ENCODE measurements at places on chromosomes 4 and X. TPM values are rescaled to one million over a fixed set of nuclear protein-coding genes. Genes with fewer than 3 reads are reported as not detected.

MXRA5 gene
- total RNA-seq: 13.1 TPM

MAGEA11 gene
- total RNA-seq: not detected

GK2 gene
- total RNA-seq: not detected

RHOXF2 gene
- not detected for total RNA-seq

ADRA2C gene
- total RNA-seq: 28.6 TPM

F8A2 gene
- total RNA-seq: 15.2 TPM

NPFFR2 gene
- total RNA-seq: 0.45 TPM

RAB33A gene
- total RNA-seq: not detected

JAKMIP1 gene
- 22.4 TPM for total RNA-seq

COL4A6 gene
- total RNA-seq: 13.5 TPM

CPZ gene
- total RNA-seq: 15.1 TPM

MAP3K15 gene
- total RNA-seq: 1.4 TPM

HDX gene
- 2.7 TPM for total RNA-seq

ADAMTS3 gene
- 4.0 TPM for total RNA-seq

TEC gene
- total RNA-seq: 6.4 TPM

TMEM271 gene
- total RNA-seq: 0.91 TPM

ARHGEF6 gene
- total RNA-seq: 4.1 TPM

HHIP gene
- total RNA-seq: 0.82 TPM

PRICKLE3 gene
- 17.4 TPM for total RNA-seq

NDUFA1 gene
- 54.6 TPM for total RNA-seq

TRPC5OS gene
- total RNA-seq: 107 TPM

PABPC1L2A gene
- total RNA-seq: 5.6 TPM

RGN gene
- total RNA-seq: 10.5 TPM

RRH gene
- 0.27 TPM for total RNA-seq

SPARCL1 gene
- total RNA-seq: 377 TPM

PDLIM3 gene
- total RNA-seq: 139 TPM

RPL10 gene
- total RNA-seq: 5,500 TPM

EXOC1L gene
- not detected for total RNA-seq

TCEAL2 gene
- total RNA-seq: 1.6 TPM

PAGE1 gene
- 8.9 TPM for total RNA-seq

HGFAC gene
- 0.27 TPM for total RNA-seq

P2RY4 gene
- 1.1 TPM for total RNA-seq

THOC2 gene
- 76.2 TPM for total RNA-seq

NEUROG2 gene
- not detected for total RNA-seq

RNF128 gene
- 1.9 TPM for total RNA-seq

FGA gene
- not detected for total RNA-seq

ANXA3 gene
- 144 TPM for total RNA-seq

ETNPPL gene
- total RNA-seq: 1.1 TPM

NKX6-1 gene
- total RNA-seq: 0.40 TPM

TSPAN7 gene
- total RNA-seq: 16.4 TPM

ART3 gene
- 24.8 TPM for total RNA-seq

AKAP4 gene
- total RNA-seq: not detected

CHIC1 gene
- 12.2 TPM for total RNA-seq

SPP1 gene
- total RNA-seq: 6.4 TPM

SLC4A4 gene
- total RNA-seq: 48.3 TPM

GRIA2 gene
- total RNA-seq: 5.1 TPM

AWAT2 gene
- not detected for total RNA-seq

GC gene
- total RNA-seq: 0.45 TPM

TNMD gene
- not detected for total RNA-seq

DAPP1 gene
- total RNA-seq: 1.1 TPM

ZCCHC18 gene
- total RNA-seq: 0.14 TPM

NPNT gene
- 53.0 TPM for total RNA-seq

Measured in prostate gland (tissue), 2 donors.